ENCODE measurements at places on chromosomes 7 and 10. TPM values are rescaled to one million over a fixed set of nuclear protein-coding genes. Genes with fewer than 3 reads are reported as not detected.

GDF2 gene
- total RNA-seq = not detected

BMPER gene
- 19.5 TPM for total RNA-seq

PNLIP gene
- total RNA-seq = 0.12 TPM

MGAM2 gene
- 0.47 TPM for total RNA-seq

OR2A42 gene
- 0.06 TPM for total RNA-seq

CCDC3 gene
- total RNA-seq = 9.2 TPM

MYO1G gene
- total RNA-seq = 3.6 TPM

TMEM213 gene
- total RNA-seq = 43.8 TPM

DENND2A gene
- total RNA-seq = 32.6 TPM

FAM25A gene
- total RNA-seq = not detected

ENO4 gene
- 2.7 TPM for total RNA-seq

SPDYE5 gene
- total RNA-seq = not detected

RPEL1 gene
- not detected for total RNA-seq

SUN1 gene
- 331 TPM for total RNA-seq

SCD gene
- 15.6 TPM for total RNA-seq

AOC1 gene
- total RNA-seq = 82.9 TPM

CNPY1 gene
- total RNA-seq = not detected

GLI3 gene
- 17.5 TPM for total RNA-seq

MET gene
- total RNA-seq = 42.0 TPM

OR13A1 gene
- 0.06 TPM for total RNA-seq

LIPK gene
- total RNA-seq = not detected

ERVW-1 gene
- not detected for total RNA-seq

PTF1A gene
- total RNA-seq = not detected

ZNF804B gene
- total RNA-seq = 0.23 TPM

FEZF1 gene
- not detected for total RNA-seq

PBLD gene
- 57.3 TPM for total RNA-seq

PAX4 gene
- not detected for total RNA-seq

ZPBP gene
- 0.88 TPM for total RNA-seq

EMX2 gene
- total RNA-seq = 20.0 TPM

CPA2 gene
- total RNA-seq = 0.18 TPM

CCDC146 gene
- total RNA-seq = 11.1 TPM

ABCB1 gene
- total RNA-seq = 22.8 TPM

ZNF107 gene
- 6.5 TPM for total RNA-seq

PLEKHS1 gene
- total RNA-seq = 0.18 TPM

C10orf95 gene
- 0.35 TPM for total RNA-seq

GIMAP2 gene
- 10.0 TPM for total RNA-seq

AKR1D1 gene
- 0.06 TPM for total RNA-seq

CLDN4 gene
- total RNA-seq = 132 TPM

CYP17A1 gene
- 2.7 TPM for total RNA-seq

FRMPD2 gene
- total RNA-seq = 0.76 TPM

TACR2 gene
- not detected for total RNA-seq

Data from metanephros (tissue), 2 donors.